GM18507 (cell line): ENCODE measurements at places on chromosomes 1 and 21.

DNA sequence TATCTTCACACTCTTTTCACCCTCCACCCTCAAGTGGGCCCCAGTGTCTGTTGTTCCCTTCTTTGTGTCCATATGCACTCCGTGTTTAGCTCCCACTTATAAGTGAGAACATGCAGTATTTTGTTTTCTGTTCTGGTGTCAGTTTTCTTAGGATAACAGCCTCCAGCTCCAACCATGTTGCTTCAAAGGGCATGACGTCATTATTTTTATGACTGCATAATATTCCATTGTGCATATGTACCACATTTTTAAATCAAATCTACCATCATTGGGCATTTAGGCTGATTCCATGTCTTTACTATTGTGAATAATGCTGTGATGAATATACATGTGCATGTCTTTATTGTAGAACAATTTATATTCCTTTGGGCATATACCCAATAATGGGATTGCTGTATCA, 140.3 kb downstream of the LYPLAL1 start:
- DNase-seq = no peak

- DNase-seq = no peak
Observed at GRCh38 chr1:70966018-70966638, 81.5 kb downstream of the PTGER3 start.

DNA sequence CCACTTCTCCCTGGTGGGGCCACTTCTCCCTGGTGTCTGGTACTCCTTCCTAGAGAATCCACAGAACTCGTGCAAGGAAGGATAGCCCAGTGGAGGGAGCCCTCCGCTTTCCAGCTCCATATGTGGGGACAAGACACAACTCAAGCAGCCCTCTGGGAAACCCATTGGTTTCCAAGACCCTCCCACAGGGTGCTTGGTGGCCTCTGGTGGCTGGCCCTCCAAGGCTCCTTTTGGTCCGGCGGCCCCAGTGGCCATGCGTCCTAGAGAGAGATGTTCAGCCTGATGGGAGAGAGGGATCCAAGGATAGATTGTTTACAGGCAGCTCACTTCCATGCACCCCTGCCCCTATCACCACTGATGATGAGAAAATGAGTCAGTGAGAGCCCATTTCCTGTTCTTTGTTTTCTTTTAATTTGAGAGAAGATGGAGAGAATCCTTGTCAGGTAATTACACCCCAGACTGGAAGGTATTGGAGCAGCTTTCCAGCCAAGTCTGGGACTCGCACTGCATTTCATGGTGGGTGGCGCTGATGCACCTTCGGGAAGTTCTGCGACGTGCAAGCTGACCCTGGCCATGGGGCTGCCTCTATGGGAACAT, 486.2 kb upstream of the VAMP3 start:
- DNase-seq = no peak

DNA sequence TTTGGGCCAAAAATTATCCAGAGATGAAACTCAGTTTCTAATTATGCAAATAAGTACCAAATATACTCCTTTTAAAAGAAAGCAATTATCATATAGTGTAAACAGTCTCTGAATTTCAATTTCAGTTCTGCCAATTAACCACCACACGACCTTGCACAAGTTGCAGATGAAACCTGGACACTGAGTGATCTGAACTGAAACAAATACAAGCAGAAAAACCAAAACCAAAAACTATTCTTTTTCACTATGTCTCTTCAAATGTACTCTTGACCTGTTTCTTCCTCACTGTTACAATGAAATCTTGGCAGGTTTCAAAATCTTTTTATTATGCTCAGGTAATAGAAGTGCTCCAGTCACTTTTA, 79.2 kb downstream of the TYW3 start:
- no peak for DNase-seq

DNA sequence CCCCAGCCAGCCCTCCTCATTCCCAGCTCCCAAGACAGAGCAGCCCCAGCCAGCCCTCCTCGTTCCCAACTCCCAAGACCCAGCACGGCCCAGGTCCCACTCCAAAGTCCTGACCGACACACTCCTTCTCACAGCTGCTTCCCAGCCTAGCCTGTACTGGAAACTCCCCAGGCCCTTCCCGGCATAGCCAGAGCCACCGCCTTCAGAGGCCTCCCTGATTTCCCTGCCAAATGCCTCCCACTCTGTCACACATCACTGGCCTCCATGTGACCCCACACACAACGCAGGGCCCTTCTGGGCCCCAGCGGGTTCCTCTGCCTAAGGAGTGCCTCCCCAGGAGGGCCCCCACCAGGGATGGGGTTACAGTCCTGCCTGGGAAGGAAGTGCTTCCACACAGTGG, 2.8 kb downstream of the UBE2J2 start:
- no peak for DNase-seq

- no peak for DNase-seq
Observed at GRCh38 chr1:69535490-69535889, 32.2 kb upstream of the LRRC7 start.

- no peak for DNase-seq
Observed at GRCh38 chr1:72557446-72558049, 275.2 kb upstream of the NEGR1 start.

- DNase-seq = no peak
Observed at GRCh38 chr1:89088572-89088971, 23.6 kb upstream of the GBP1 start.

- no peak for DNase-seq
Observed at GRCh38 chr1:81158592-81158991, 642.1 kb upstream of the ADGRL2 start.

DNA sequence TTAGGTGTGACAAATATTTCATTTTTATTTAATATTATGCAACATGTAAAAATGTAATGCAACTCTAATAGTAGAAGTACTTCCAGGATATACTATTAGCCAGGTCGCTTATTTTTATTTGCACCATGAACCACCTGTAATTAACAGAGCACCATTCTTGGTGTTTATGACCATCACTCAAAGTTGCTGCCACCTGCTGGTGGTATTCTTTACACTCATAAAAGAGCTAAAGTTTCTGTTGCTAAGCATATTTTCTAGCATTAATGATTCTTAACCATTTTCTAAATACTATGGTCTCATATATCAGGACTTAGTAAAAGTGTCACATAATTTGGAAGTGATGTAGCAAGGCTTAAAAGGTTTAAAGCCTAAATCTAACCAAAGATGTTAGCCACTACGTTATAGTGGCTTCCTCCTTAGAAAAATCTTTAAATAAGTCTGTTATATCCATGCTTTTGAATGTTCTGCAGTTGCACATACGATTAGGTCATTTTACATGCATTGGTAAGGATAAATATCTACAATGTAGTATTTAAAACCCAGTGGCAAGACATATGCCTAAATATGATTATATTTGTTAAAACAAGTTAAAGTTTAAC, 244.5 kb downstream of the NEGR1 start:
- no peak for DNase-seq

- no peak for DNase-seq
Observed at GRCh38 chr1:5304702-5305101, 650.3 kb downstream of the AJAP1 start.

DNA sequence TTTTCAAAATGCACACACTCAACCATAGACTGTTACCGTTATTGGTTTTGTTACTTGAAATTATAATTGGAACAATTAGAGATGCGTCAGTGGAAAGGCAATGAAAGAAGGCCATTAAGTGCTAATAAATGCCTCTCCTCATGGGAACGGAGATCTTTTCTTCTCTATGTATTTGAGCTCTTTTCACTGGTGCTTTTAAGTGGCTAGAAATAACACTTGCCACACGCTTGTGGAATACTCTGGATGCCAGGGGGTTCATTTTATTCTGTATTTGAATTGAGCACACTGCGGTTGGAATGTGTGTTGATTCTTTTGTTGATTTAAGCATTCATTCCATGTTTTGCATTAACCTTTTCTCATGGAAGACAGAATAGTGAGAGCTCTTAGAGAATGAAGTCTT, 68.4 kb downstream of the DNM3 start:
- DNase-seq = no peak

GRCh38 chr1:28848416-28848815, 36.4 kb downstream of the OPRD1 start:
- DNase-seq = no peak

- no peak for DNase-seq
Observed at GRCh38 chr21:18368205-18368604, 35.4 kb downstream of the TMPRSS15 start.

- DNase-seq = no peak
Observed at GRCh38 chr1:175892686-175893085, 149.3 kb upstream of the TNR start.

DNA sequence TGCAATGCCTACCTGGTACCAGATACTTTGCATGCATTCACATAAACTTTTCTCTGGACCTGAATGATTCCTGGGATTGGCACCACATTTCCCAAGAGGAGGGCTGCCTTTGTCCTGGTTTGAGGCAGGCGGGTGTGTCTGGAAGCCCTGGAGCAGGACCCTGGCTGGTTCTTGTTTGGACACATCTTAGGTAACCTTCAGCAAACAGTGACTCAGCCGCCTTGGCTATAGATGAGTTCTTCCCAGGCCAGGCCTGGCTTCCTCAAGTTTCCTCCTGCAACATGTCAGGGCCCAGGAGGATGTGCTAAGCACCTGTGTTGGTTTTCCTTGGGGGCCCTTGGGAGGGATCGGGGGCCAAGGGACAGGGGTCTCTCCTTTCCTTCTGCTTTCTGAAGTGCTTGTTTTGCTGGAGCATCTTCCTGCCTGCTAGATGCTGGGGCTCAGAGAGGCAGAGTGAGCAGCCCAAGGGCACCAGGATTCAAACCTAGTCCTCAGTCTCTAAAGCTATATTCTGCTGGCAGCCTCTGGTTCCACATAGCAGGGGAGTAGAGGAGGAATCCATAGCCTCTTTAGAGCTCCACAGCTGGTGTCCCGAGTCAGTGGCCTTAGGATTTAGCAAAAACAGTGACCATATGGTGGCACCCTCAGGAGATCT, 38.2 kb downstream of the PAX7 start:
- DNase-seq = no peak

- no peak for DNase-seq
Observed at GRCh38 chr1:37840711-37841110, 18.7 kb downstream of the MTF1 start.

DNA sequence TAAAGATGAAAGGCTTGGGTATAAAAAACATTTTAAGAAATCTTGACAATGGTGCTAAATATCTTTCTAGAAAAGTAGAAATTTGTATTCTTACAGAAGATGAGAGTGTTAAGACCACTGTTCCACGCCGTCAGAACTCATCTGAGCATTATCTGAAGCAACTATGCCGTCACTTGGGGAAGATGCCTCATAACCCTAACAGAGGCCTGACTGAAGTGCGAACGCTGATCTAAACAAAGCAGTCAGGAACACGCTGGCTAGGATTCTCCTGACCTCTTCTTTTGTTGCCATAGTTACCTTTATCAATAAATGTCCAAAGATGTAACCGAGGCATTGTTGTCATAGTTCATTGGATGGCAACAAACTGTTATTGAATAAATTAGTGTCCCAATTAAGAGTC, 612.4 kb downstream of the LTN1 start:
- DNase-seq = no peak

DNA sequence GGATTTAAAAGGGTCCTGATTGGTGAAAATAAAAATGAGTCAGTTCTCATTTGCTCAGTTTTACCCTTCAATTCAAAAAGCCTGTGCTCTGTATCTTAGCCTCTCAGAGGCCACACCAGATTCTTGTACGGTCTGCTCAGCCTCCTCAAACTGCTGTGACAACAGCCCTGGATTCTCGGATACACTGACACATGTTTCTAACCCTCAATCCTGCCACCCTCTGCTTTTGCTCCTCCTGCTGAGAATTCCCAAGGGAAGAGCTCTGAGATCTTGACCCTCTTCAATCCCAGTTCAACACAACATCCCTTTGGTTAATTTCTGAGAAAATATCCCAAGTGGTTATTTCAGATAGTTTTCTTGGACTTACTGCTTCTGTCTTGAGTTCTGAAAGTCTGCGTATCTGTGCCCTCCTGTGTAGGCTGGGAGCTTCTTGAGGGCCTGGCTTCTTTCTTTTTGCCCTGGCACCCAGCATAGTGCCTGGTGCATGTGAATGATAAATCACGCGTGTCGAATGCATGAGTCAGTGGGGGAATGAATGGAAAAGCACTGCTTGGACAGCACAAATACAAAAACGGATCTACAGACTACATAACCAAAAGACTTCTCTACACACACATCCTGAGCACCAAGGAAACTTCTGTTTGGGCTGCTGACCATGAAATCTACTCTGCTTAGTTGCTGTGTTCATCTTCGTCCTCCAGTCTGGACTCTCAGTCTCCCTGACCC, 24.5 kb downstream of the IRF2BP2 start:
- no peak for DNase-seq

- no peak for DNase-seq
Observed at GRCh38 chr1:104795931-104796330, 1046.2 kb downstream of the AMY1C start.

GRCh38 chr1:51863384-51863783, 15.1 kb downstream of the NRDC start:
- DNase-seq = peak; percentile 9

- DNase-seq = no peak
Observed at GRCh38 chr1:7444363-7444762, 326.7 kb upstream of the VAMP3 start.

GRCh38 chr1:155513300-155513916, 49.2 kb downstream of the ASH1L start:
- no peak for DNase-seq

GRCh38 chr1:2558861-2559260, 2.7 kb downstream of the TNFRSF14 start:
- DNase-seq = no peak

GRCh38 chr1:237042526-237042891, 525 bp downstream of the RYR2 start:
- no peak for DNase-seq

DNA sequence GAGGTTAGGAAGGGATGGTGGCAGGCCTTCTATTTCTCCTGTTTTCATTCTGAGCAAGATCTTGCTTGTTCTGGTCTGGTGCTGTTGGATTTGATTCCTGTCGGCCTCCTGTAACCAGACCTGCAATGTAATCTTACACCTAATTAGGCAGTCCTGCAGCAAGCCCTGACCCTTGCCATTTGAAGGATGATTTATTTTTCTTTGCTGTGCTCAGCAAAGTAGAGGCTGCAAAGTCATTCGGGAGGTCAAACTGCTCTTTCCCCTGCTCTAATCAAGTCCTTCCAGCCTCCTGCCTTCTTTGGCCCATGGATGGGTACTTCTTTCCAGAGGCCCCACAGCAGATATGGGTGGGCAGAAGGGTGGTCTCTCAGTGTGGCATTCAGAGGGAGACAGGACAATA, 417.7 kb upstream of the USP24 start:
- no peak for DNase-seq

GRCh38 chr1:10848109-10848684, 51.8 kb upstream of the CASZ1 start:
- DNase-seq = no peak
